CD4-positive, alpha-beta T cell treated with Interferon gamma for 1 hour (primary cell): ENCODE measurements at places on chromosomes 4 and X.

- peak; percentile 46 for DNase-seq
These were observed 64.8 kb upstream of the STOX2 start for GRCh38 chr4:183840311-183840710.

- no peak for DNase-seq
These were observed 137.7 kb downstream of the CRLF2 start for GRCh38 chrX:1074755-1075154.

DNA sequence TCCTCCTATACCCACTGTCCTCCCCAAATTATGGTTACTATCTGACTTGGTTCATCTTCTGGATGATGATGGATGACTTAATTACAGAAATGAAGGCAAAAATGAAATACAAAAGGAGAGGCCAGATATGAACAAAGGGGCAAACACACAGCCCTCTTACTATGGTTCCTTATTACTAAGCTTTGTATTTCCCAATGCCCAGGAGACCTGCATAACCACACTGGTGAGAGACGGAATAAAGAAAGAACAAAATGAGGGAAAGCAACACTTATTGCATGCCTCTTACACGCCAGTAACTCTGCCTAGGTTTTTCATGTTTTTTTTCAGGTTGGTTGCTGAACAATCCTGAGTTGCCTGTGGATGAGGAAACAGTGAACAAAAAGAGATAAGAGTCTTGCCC is 120.5 kb downstream of the SLC10A7 start:
- DNase-seq = no peak

DNA sequence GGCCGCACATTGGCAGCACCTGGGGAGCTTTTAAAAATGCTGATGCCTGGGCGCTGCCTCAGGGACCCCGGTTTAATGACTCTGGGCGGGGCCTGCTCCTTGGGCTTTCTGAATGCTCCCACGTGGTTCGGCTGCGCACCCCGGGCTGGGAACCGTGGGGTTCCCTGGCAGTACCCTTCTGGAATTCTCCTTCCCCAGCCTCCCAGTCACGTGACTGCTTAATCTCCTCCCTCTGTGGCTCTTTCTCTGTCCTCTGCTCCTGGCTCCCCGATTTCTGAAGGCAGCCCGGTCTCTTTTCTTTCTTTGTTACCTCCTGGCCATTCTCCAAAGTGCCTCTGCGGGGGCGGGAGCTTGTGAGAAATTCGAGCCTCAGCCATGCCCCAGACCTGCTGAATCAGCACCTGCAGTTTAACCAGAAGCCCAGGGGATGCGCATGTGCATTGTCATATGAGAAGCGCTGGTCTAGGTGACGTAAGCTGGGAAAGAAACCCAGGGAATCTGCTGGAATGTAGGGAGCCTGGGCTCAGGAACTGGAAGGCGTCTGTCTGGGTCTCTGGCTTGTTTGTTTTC is 16.6 kb downstream of the CLCN4 start:
- DNase-seq = no peak

DNA sequence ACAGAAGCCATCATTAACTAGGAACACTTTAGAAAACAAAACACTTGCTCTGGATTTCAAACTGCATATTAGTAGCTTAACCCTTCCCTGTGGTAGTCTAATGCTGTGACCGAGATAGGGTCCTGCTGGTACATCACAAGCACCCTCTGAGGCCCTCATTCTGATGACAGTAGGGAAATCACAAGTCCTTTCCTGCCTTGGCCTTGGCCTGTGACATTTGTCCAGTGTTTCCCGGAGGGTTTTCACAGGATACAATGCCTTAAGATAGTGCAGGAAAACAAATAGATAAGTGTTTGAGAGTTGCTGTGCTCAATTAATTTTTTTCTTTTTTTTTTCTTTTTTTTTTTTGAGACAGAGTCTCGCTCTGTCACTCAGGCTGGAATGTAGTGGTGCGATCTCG is 29.0 kb downstream of the SYAP1 start:
- no peak for DNase-seq

GRCh38 chr4:163167333-163167626 is 590 bp upstream of the NAF1 start:
- no peak for DNase-seq

DNA sequence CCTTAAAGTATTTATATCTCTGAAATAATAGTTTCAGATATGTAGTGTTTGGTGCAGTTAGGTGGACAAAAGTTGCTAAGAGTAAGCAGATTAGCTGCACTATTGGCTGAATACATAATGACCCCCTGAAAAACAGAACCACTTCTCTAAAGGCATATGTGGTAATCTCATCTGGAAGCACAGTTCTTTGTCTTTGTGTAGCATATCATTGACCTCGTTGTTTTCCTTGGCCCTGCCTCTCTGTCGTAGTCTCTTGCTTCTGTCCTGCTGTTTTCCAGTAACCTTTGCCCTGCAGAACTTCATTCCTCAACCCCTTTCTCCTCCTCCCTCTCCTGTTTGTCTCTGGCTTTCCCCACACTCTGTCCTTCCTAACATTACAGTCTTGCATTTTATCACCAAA is 41.4 kb downstream of the JADE3 start:
- no peak for DNase-seq

DNA sequence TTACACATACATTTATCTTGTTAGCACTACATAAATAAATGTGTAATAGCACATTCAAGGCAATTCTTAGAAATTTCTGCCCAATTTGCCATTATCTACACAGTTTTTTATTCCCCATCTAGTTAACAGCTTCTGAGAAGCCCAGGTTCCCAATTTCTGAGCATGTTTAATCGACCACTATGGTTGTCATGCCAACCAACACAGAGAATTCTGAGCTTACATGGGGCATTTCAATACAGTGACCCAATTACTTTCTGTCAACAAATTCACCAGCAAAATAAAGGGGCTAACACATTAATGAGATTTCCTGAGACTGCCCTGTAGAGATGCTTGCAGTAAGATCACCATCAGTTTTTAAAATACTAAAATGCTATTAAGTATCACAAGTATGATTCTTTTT is 22.0 kb downstream of the GPM6A start:
- DNase-seq = no peak

DNA sequence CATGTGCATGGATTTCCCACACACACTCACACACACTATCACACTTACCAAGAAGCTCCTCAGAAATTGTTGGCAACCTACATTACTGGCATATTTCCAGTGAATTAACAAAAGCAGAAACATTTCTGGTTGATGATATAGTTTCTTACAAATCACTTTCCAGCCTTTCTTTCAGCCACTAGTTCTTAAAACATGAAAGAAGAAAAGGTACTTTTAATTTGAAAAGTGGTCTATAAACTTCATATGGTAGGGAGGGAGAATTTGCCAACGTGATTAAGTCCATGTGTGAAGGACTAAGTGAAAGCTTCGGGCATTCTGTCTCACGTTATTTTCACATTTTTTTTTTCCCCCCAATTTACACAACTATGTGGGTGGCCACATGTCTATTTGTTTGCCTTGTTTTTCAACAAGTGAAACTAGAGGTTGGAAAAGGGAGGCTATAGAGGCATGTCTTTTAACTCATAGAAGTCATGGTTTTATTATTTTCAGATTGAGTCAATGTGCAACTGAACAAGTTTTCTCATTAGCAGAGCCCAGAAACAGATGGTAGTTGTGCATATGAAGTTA is 832.1 kb upstream of the INTU start:
- DNase-seq = no peak

DNA sequence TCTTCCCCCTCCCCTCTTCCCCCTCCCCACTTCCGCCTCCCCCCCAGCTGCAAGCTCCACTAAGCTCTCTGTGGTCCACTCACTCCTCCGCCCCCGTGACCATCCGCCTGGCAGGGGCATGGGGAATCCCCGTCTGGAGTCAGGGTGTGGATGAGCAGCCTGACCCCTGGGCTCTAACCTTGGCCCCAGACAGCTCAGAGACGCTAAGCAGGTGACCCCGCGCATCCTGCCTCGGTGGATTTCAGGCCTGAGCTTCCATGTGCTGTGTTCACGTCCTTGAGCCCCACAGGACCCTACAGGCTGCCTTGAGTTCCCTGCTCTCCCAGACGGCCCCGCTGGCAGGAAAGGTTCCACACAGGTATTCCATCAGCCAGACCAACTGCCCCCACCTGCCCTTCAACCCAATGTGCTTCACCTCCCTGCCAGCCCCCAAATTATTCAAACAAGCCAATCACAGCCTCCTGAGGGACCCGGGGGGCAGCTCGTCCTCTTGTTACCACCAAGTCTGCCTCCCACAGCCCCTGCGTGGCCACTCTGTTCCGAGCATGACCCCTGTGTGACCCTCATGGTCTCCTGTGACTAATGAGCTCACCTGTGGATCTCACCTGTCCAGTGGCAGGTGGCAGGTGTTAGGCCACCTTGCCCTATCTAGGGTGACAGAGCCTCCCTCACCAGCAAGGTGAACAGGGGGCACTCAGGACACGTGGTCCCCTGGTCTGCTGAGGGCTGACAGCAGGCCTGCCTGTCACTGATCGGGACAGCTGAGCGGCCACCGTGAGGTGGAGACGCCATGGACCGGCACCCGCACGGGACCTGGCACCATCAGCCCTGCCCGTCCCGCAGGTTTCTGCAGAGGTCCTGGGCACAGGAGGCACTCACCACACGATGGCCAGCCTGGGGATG is 73.2 kb upstream of the MXD4 start:
- DNase-seq = no peak
